ENCODE measurements at places on chromosomes 1 and 21.
A peak's percentile ranks its signal among the peaks of the same experiment; 100 is the strongest.

DNA sequence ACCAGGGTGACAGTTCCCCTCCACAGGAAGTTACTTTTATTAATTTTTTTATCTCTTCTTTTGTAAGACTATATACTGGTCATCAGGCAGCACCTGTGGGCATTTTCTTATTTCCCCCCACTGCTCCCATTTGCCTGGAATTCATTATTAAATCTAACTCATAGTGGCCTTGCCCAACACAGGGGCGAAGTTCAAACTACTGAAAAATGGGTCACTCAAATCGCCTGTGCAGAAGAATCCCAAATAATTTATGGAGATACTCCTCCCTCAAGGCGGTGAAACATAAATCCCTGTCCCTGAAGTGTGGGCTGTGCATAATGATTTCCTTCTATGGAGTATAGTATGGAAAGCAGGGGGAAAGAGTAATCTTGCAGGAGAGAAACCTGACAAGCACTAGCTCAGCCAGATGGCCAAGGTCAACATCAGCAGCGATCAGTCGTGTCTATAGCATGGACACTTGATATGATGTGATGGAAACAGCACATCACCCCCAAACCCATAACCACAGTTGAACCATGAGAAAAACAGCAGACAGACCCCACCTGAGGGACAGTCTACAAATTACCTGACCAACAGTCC lies 7.9 kb downstream of the CAMK2N1 start:
- DNase-seq: no peak

DNA sequence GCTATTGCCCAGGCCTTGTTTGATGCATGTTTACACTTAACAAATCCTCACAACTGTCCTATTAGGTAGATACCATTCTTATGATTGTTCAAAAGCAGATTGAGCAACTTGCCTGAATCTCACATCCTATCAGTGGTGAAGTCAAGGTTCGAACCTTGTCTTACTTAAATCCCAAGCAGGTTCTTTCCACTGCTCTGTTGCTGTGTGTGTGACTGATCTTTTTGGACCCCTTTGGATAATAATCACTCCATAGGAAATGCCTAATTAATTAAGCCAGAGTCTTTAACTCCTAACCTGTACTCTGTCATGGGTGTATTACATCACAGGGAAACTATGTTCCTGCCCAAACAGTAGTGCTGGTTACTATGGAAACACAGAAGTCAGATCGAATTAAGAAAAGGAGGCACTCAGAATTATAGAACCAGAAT lies 84.2 kb downstream of the SPATA46 start:
- DNase-seq: no peak

DNA sequence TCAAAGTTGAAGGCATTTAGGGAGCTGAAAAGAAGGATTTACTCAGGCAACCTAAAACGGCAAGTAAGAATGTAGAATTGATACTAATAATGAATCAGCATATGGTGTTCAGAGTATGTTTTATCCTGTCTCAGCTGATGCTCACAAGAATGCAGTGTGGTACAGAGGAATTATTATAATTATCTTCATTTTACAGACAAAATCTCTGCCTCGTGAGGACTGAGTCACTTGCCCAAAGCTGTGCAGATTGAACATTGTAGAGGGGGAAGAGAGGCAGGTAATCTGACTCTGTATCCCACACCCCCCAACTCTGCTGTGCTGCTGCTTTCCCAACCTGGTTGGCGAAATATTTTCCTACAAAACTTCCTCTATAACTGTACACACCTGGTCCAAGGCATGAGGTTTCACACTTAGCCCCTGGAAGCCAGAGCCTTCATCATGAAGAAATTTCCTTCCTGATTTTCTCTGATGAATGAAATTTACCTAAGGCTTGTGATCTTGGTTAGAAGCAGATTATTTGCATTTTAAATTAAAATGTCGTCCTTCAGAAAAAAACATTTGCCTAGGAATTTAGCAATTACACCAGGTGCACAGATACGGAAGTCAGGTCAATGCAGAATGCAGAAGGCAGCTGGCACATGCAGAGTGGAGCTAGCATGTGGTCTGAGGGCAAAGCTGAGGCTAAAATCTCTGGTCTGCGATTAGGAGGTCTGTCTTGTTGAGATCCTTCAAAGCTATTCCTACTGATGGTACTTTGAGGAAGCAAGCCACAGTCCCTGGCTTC lies 52.8 kb downstream of the DPT start:
- no peak for DNase-seq

DNA sequence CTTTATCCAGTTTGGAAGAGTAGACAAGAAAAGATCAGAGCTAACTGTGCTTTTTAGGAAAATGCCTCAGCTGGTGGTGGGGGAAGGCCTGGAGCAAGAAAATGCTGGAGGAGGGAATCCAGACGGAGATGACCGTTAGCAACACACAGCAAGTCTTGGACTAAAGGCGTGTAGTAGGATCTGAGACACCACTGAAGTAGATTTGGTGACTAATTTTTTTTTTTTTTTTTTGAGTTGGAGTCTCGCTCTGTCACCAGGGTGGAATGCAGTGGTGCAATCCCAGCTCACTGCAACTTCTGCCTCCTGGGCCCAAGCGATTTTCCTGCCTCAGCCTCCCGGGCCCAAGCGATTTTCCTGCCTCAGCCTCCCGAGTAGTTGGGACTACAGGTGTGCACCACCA lies 41.2 kb downstream of the LPAR3 start:
- DNase-seq: no peak

GRCh38 chr1:30263405-30263804 lies 460.0 kb downstream of the MATN1 start:
- DNase-seq: no peak

GRCh38 chr1:205922314-205922713 lies 20.9 kb downstream of the SLC26A9 start:
- no peak for DNase-seq

- DNase-seq: no peak
Observed at GRCh38 chr1:81672766-81673165, 128.0 kb upstream of the ADGRL2 start.

DNA sequence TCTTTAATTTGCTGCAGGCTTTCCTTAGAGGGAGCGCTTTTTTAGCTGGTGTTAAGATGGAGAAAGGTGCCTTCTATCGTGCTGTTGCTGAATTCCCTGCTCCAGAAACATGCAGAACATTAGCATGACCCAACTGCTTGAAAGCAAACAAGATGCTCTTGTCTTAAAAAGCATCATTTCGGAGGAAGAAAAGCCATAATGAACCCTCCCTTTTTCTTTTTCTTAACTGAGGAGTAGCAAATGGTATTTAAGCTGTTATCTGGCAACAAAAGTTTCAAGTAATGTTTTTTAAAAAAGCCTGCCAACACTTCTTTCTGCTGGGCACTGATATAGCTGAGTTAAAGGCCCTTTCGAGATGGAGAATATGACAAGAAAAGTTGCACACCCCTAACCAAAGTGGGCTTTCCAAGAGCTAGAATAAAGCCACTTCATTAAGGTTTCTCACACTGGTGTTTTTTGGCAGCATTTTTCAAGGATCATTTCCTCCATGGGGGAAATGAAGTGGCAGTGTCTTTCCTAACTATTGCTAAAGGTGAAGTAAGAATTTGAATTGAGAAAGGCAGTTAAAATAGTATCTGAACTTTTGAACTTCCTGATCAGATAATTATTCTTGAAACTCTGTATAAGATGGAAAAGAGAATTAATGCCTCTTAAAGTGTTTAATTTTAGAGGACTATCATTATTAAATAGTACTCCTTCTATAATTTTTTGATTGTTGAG lies 38.8 kb downstream of the ST6GALNAC5 start:
- no peak for DNase-seq

DNA sequence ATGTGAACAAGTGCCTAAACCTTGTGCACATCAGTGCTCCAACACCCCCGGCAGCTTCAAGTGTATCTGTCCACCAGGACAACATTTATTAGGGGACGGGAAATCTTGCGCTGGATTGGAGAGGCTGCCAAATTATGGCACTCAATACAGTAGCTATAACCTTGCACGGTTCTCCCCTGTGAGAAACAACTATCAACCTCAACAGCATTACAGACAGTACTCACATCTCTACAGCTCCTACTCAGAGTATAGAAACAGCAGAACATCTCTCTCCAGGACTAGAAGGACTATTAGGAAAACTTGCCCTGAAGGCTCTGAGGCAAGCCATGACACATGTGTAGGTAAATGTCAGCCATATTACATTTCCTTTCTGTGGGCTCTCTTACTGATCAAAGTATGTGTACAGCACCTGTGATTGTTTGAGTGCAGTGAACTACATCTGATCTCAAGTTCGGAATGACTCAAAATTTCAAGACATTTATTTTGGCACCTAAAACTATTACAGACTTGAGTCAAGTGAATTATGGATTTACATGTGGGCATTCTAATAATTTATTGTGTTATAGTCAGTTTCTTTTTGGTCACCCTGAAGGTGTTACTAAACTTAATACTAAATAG lies 196.5 kb downstream of the TPR start:
- no peak for DNase-seq

GRCh38 chr1:16204634-16205333 lies 7.7 kb downstream of the ARHGEF19 start:
- no peak for DNase-seq

DNA sequence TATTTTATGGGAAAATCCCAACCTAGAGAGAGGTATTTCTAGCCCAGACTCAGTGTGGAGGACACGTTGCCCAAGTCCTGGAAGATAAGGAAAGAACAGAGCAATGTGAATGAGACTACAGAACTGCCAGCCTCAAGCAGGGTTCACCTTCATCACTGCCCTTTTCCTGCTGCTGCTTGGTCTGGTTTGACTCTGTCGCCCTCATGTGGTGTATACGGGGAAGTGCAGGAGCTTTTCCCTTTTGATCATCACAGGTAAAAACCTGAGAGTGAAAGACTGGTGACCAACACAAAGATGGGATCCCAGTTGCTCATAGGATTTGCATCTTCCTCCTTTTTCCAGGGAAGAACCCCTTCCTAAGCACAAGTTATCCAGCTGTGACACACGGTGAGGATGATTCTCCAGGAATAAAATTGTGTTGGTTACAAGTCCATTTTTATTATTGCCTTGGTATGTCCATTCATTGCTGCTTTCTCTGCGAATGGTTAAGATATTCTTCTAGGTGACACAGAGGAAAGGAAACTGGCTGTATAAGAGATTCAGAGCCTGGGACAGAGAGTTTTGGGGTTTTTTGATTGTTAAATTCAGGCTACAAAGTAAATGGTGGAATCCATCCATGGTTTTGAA lies 89.5 kb upstream of the CD53 start:
- DNase-seq: peak; percentile 14

GRCh38 chr21:46210378-46211136 lies 18.0 kb downstream of the LSS start:
- no peak for DNase-seq

- DNase-seq: no peak
Observed at GRCh38 chr1:119827010-119827409, 15.8 kb upstream of the REG4 start.

- no peak for DNase-seq
Observed at GRCh38 chr1:193629875-193630274, 443.5 kb upstream of the B3GALT2 start.

GRCh38 chr1:1285611-1286311 lies 5.5 kb downstream of the SCNN1D start:
- DNase-seq: no peak

DNA sequence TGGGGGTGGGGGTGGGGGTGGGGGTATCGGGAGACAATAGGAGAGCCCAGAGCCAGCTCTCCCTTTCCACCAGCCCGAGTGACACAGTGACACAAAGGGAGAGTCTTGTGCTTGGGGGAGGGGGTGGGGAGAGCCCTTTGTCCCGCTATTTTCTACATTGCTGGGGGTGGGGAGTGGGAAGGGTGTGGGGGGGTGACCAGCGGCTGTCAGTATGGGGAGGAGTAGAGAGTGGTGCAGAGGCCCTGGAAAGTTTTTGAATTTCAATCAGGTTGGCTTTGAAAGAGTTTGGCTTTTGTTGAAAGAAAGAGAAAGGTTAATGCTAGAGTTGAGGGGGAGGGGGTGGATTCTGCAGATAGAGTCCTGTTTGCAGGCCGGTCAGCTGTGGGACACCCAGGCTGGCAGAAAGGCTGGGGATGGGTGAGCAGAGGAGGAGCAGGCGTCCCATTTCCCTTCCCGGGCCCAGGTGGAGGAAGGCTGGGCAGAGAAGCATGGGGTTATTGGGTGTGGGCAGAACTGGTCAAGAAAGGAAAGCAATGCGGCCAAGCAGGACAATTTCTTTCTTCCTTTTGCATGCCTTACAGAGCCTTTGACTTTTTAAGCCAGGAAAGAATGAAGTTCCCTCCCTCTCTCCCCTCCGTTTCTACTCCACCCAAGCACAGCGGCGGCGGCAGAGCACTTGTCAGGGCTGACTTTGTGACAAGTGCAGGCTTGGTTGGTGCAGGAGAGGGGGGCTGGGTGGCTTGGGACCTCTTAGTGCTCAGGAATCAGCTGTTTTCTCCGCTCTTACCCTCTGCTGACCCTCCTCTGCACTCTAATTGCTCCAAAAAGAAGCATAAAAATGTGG lies 96.2 kb downstream of the RNF220 start:
- DNase-seq: no peak

GRCh38 chr1:187266051-187266450 lies 437.3 kb downstream of the PLA2G4A start:
- no peak for DNase-seq
